ENCODE measurements at places on chromosomes 5 and 9.

GRCh38 chr9:115413304-115413703, 295.3 kb upstream of the TNC start:
- no peak for DNase-seq

DNA sequence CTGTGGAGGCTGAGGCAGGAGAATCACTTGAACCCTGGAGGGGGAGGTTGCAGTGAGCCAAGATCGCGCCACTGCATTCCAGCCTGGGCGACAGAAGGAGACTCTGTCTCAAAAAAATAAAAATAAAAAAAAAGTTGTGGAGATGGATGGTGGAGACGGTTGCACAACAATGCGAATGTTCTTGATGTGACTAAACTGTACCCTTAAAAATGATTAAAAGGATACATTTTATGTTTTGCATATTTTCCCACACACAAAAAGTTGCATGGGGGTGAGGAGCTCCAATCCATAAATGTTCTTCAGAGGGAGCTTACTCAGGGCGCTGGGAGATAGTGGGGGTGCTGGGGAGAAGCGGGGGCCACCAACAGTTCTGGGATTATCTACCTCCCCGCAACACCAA, 43.8 kb upstream of the CDKN2AIPNL start:
- no peak for DNase-seq

- no peak for DNase-seq
These were observed 6.7 kb upstream of the FYB1 start for GRCh38 chr5:39226100-39226451.

- DNase-seq, result no peak
These were observed 3.3 kb downstream of the AFAP1L1 start for GRCh38 chr5:149274939-149275338.

DNA sequence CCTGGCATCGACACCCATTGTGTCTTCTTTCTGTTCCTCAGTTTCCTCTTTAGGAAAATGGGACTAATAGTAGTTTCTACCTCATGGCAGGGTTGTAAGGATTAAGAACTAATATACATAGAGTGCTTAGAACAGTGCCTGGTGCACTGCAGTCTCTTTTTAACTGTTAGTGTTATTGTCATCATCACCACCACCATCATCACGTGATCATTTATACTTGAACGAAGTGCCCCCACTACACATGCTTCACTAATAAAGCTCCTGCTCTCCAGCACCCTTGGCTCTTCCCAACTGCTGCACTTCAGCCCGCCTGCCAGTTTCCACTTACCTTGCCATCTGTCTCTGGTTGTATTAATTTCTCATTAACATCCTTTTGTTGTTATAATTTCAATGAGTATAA, 35.8 kb upstream of the MAST4 start:
- DNase-seq, result no peak

DNA sequence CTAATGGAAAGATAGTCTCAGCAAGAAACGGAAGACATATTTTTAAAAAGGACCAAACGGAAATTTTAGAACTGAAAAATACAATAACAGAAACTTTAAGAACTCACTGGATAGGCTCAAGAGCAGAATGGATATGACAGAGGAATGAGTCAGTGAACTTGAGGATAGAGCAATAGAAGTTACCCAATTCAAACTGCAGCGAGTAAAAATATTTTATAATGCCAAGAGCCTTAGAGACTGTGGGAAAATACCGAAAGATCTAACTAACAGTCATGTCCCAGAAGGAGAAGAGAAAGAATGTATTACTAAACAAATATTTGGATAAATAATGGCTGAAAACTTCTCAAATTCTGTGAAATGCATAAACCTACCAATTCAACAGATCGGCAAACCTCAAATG, 40.8 kb downstream of the ADAMTS2 start:
- peak; percentile 89 for DNase-seq

- DNase-seq, result no peak
These were observed 217.7 kb downstream of the PJA2 start for GRCh38 chr5:109192027-109192426.

Data from GM04504 (cell line).